Mesenchymal stem cell (in vitro differentiated cells and primary cell): ENCODE measurements at places on chromosomes 12 and 14.

DNA sequence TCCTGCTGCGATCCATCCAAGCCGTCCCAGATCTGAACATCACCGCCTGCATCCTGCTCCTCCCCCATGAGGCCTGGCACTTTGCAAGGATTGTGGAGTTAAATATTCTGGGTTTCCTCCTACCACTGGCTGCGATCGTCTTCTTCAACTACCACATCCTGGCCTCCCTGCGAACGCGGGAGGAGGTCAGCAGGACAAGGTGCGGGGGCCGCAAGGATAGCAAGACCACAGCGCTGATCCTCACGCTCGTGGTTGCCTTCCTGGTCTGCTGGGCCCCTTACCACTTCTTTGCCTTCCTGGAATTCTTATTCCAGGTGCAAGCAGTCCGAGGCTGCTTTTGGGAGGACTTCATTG is 8.2 kb downstream of the BDKRB1 start:
- H3K4me3 ChIP-seq = no peak overlapping the region
- no peak for DNase-seq
- H3K36me3 ChIP-seq = peaks cover 65% of the 10 kb centered on the region
- H3K4me1 ChIP-seq = peaks cover 37% of the 10 kb centered on the region
- no peak overlapping the region for H3K27ac ChIP-seq

DNA sequence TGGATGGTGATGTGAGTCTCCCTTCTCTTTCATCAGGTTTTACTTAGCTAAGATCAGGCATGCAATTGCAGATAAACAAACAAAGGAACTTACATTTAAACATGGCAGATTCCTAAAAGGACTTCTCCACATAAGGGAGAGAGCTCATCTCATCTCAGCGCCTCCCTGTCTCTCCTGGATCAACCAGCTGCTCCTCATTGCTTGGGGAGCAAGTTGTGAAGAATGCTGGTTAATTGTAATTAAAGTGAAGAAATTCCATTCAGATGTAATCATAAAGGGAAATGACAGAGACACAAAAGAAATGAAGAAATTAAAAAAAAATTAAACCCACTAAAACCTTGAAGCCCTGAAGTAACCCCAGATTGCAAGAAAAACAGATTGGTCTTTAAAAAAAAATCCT is 104.4 kb upstream of the DIO2 start:
- H3K27ac ChIP-seq = no peak overlapping the region
- H3K27me3 ChIP-seq = no peaks in the 10 kb centered on the region
- no peak for DNase-seq
- no peaks in the 10 kb centered on the region for H3K36me3 ChIP-seq
- H3K4me1 ChIP-seq = no peaks in the 10 kb centered on the region
- H3K4me3 ChIP-seq = no peak overlapping the region

DNA sequence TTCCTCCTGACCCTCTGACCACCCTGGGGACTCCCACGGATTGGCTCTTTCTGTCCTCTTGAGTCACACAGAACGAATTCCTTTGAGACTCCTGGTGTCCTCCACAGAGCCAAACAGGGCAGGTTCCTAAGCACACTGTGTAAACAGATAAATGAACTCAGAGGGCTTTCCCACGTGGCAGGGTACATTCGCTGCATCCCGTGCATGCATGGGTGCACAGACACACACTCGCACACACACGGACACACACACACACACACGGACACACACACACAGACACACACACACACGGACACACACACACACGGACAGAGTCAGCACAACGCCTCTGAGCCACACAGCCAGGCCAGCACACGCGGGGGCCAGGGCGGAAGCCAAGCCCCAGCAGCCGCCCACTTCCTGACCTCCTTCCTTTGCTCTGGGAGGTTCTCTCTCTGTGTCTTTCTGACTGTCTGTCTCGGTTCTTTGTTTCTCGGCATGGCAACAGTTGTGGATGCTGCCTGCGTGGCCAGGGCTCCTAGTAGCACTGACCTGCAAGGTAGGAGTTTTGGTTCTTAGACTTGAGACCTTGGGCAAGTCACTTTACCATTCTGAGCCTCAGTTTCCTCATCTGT is 706 bp downstream of the CRACR2A start:
- H3K4me3 ChIP-seq = no peak overlapping the region
- H3K36me3 ChIP-seq = no peaks in the 10 kb centered on the region
- peaks cover 16% of the 10 kb centered on the region for H3K4me1 ChIP-seq
- H3K27me3 ChIP-seq = no peaks in the 10 kb centered on the region
- H3K27ac ChIP-seq = no peak overlapping the region
- peak; percentile 24 for DNase-seq

DNA sequence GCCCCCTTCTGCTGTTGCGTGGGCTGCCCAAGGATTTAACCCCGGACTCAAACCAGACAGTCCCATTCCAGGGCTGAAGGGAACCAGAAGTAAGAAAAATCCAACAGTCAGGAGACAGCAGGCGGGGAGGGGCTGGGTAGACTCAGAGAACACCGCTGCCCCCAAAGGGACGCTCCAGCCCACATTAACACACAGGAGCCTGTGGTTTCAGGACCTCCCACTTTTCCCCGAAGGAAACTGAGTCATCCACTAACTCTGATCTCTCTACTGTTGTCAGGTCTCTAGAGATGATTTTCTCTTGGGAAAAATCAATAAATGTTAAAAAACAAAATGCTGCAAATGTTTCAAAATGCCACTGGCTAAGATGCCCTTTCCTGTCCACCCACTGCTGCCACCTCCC is 41.6 kb downstream of the FBXO21 start:
- peaks cover 52% of the 10 kb centered on the region for H3K36me3 ChIP-seq
- no peak for DNase-seq
- no peak overlapping the region for H3K27ac ChIP-seq
- H3K27me3 ChIP-seq = no peaks in the 10 kb centered on the region

- no peak overlapping the region for H3K4me3 ChIP-seq
- H3K27ac ChIP-seq = no peak overlapping the region
- no peaks in the 10 kb centered on the region for H3K27me3 ChIP-seq
- H3K36me3 ChIP-seq = no peaks in the 10 kb centered on the region
- H3K4me1 ChIP-seq = no peaks in the 10 kb centered on the region
These were observed 54.8 kb upstream of the RASSF8 start for GRCh38 chr12:25903603-25904245.

GRCh38 chr14:57266065-57266464 is 2.6 kb downstream of the EXOC5 start:
- no peaks in the 10 kb centered on the region for H3K36me3 ChIP-seq
- H3K27me3 ChIP-seq = no peaks in the 10 kb centered on the region
- peak; percentile 42 for DNase-seq
- H3K4me3 ChIP-seq = no peak overlapping the region
- no peak overlapping the region for H3K27ac ChIP-seq

GRCh38 chr12:43100231-43100630 is 451.8 kb downstream of the ADAMTS20 start:
- H3K4me1 ChIP-seq = peaks cover 2% of the 10 kb centered on the region
- no peak for DNase-seq
- H3K4me3 ChIP-seq = no peak overlapping the region
- H3K36me3 ChIP-seq = no peaks in the 10 kb centered on the region
- no peaks in the 10 kb centered on the region for H3K27me3 ChIP-seq

DNA sequence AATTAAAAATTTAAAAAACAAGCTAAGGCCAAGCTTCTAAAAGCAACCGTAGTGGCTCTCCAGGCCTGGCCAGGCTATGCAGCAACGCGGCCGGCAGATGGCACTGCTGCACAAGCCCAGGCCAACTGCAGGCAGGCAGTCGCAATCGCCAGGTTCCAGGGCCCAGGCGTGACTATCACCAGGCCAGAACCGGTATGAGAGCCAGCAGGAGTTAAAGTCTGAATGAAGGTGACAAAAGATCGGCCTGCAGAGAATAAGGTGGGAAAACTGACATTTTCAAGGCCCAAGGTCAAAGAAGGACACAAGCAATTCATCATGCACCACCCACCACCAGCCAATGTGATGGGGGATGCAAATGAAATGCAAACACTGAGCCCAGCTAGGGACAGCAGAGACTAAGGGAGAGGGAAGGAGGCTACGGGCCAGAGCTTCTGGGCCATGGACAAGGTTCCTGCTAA is 43.6 kb upstream of the ANO2 start:
- H3K4me1 ChIP-seq = peaks cover 6% of the 10 kb centered on the region
- peak; percentile 72 for DNase-seq
- peaks cover 3% of the 10 kb centered on the region for H3K27me3 ChIP-seq

DNA sequence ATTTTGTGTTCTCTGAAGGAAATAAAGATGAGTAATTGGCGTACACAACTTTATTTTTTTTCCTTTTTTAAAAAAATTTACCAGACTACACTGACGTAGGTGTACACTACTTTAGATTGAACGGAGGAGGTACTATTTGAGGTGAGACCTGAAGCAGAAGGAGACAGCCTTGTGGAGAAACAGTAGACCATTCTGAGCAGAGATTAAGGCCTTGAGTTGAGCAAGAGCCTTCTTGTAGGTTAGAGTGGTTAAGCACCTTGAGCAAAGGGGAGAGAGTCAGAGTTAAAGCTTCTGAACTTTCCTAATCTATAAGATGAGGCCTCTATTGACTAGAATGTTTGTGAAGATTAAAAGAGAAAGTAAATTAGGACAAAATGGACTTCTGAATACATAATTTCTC is 2.5 kb downstream of the LEMD3 start:
- H3K36me3 ChIP-seq = no peaks in the 10 kb centered on the region
- peaks cover 5% of the 10 kb centered on the region for H3K4me1 ChIP-seq
